ENCODE measurements at places on chromosomes 4 and X.

- no peaks in the 10 kb centered on the region for H3K36me3 ChIP-seq
- no peaks in the 10 kb centered on the region for H3K4me1 ChIP-seq
- no peak for DNase-seq
- no peaks in the 10 kb centered on the region for H3K27me3 ChIP-seq
- no peak overlapping the region for H3K27ac ChIP-seq
- no peak overlapping the region for H3K4me3 ChIP-seq
Measured at GRCh38 chrX:30196322-30196721, 19.0 kb upstream of the MAGEB2 start.

DNA sequence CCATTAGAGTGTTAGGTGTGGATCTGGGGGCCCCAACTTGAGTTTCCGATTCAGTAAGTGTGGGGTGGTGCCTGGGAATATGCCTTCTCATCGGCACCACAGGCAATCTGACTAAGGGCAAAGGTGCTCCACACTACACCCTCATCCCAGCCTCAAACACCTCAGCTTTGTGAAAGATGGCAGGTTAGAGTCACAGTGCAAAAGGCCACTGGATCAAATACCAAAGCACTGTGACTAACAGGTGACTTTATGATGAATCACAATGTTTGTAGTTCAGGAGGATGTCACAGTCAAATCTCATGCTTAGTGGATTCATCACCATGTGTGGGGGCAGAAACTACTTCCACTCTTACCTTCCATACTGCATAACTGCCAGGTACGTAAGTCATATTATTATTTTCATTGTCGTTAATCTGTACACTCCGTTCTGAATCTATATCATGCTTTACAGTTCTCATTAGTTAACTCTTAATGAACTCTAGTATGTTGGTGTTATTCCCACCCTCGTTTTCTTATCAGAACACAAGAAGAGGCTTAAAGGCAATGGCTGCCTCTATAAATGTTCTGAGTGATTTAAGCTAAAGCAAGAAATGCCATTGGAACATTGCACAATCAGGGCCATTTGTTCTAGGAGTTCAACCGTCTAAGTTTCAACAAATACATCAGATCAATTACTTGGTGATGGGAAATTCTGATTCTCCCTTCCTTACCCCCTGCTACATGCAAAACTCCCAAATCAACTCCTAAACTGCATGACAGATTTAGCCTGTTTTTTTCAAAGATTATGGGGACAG is 50.2 kb downstream of the PRKG2 start:
- no peak overlapping the region for H3K4me3 ChIP-seq
- DNase-seq, result no peak
- H3K36me3 ChIP-seq, result no peaks in the 10 kb centered on the region
- H3K27ac ChIP-seq, result no peak overlapping the region
- no peaks in the 10 kb centered on the region for H3K27me3 ChIP-seq

GRCh38 chr4:740656-741282 is 35.1 kb downstream of the PCGF3 start:
- H3K27ac ChIP-seq, result no peak overlapping the region
- no peaks in the 10 kb centered on the region for H3K27me3 ChIP-seq
- H3K4me3 ChIP-seq, result no peak overlapping the region
- peaks cover 6% of the 10 kb centered on the region for H3K36me3 ChIP-seq
- H3K4me1 ChIP-seq, result no peaks in the 10 kb centered on the region

GRCh38 chr4:165118256-165118909 is 5.7 kb upstream of the TMEM192 start:
- H3K4me3 ChIP-seq, result no peak overlapping the region
- DNase-seq, result no peak
- H3K27ac ChIP-seq, result no peak overlapping the region
- no peaks in the 10 kb centered on the region for H3K4me1 ChIP-seq
- H3K36me3 ChIP-seq, result no peaks in the 10 kb centered on the region
- H3K27me3 ChIP-seq, result no peaks in the 10 kb centered on the region

DNA sequence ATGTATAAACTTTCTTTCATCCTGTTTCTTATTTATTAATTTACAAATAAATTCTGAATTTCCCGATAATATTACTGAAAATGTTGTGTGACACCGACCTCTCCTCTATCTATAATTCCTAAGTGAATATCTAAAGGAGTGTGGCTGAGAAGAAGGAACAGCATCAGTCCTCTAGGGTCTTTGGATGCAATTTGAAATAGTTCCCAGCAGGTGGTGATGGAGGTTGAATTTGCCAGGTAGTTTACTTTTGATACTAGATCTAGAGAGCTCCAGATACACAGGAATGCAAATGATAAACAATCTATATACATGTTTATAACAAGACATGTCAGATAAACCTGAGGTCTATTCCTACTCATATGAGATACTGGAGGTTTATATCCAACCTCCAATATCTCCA is 305.4 kb downstream of the PCDH18 start:
- no peaks in the 10 kb centered on the region for H3K4me1 ChIP-seq
- no peak overlapping the region for H3K27ac ChIP-seq
- no peaks in the 10 kb centered on the region for H3K27me3 ChIP-seq
- no peaks in the 10 kb centered on the region for H3K36me3 ChIP-seq
- no peak overlapping the region for H3K4me3 ChIP-seq

All from prostate gland (tissue), 2 donors.